Fibroblast of skin of right quadriceps (primary cell): ENCODE measurements at places on chromosomes 1 and 21.

DNA sequence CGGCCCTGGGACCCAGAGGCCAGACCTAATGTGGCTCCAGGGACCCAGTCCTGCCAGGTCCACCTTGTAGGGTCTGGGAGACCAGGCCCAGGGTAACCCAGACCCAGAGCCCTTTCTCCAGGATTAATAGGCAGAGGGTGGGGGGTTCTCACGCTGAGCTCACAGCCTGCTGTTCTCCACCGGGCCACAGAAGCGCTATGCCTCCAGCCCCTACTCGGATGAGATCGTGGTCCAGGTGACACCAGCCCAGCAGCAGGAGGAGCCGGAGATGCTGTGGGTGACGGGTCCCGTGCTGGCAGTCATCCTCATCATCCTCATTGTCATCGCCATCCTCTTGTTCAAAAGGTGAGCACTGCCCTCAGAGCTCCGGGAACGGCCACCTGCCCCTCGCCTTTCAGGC is 43.3 kb upstream of the KDM4A start:
- DNase-seq, result no peak

GRCh38 chr1:229643996-229644745 is 18.1 kb downstream of the URB2 start:
- no peak for DNase-seq

- DNase-seq, result no peak
Measured at GRCh38 chr1:198788561-198789064, 149.8 kb downstream of the PTPRC start.

- peak; percentile 40 for DNase-seq
Measured at GRCh38 chr1:68322837-68323687, 90.7 kb upstream of the WLS start.

DNA sequence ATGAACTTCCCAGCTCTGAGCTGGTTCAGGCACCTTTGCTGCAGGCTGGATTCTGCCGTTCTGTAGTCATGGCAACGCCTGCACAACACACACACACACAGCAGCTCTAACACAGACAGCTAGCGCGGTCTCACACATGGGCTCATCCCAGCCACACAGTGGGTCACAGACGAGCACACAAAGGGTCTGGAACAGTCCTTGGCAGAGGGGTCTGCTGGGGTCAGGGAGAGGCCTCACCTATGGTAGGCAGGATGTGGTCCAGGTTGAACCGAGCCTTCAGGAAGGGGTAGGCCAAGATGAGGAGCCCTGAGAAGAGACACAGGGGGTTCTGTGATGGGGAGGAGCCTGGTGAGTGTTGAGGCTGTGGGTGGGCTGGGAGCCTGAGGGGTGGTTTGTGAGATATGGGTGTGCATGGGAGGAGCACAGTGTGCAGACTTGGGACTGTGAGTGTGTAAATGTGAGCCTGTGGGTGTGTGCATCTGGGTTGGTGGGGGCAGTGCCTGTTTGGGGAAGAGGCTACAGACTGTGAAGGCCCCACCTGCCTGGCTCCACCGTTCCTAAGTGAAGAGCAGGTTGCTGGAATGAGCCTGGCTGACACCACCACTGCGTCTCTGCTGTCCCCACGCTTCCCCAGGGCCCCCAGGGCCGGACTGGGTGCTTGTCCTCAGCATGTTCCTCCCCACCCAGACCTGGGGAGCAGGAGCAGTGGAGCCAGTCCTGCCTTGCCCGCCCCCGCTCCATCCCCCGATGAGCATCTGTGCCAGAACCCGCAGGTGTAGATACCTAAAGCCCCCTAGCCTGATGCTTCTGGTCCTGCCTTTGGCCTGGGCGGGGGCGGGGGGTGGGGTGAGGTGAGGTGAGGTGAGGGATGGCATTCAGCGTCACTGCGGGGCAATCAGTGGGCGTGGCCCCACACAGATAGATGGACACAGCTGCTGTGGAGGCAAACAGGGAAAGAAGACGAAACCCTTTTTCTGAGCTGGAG is 1.5 kb downstream of the KNCN start:
- DNase-seq, result peak; percentile 29

DNA sequence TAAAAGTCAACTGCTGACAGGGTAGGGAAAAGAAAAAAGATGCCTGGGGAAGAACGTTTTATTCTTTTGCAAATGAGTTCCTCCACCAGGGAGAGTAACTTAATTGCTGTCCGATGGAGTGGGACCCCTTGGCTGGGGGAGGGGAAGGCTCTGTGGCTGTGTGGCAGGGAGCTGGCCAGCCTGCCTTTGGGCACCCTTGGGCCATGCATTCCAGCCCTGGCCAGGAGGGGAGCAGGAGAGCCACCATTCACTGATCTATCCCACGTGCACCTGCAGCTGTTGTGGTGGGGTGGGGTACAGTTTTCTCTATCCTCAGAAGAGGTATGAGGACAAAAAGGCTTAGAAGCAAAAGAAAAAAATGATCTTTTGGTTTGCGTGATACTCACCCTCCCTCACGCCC is 116.9 kb downstream of the KCNK1 start:
- no peak for DNase-seq

DNA sequence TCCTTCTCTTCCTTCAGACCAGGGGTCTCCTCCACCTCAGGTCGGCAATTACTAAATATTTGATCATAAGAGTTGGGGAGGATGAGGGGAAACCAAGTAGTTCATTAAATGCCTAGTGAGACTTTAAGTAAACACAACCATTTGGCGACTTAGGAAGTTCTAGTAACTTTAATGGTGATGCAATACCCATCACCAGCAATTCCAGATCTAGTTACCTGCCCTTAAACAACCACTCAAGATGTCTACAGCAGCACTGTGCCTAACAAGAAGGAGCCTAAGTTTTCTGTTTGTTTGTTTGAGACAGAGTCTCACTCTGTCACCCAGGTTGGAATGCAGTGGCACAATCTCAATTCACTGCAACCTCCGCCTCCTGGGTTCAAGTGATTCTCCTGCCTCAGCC is 56.6 kb upstream of the L1TD1 start:
- DNase-seq, result no peak

DNA sequence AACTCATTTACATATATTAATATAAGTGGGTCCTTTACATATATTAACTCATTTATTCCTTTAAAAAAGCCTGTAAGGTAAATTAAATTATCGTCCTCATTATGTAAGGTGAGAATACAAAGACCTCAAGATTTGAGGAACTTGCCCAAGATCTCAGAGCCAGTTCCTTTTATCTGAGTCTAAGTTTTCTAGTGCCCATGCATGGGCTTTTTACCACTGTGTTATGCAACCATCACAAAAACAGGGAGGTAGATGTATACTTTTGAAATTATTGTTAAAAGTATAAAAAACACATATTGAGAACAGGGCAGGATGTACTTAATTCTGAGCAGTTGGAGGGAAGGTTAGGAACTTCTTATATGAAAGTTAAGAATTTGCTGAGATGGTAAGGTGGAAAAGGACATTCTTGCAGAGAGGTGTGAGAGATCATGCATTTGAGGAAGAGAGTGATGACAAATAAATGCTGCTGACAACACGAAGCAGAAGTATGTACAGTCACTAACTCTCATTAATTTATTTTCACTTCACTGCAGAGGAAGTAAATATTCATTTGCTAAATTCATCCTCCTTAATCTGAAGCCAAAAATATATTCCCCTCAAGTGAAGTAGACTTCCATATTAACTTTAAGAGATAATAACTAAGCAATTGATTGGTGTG is 28.9 kb upstream of the LYPLAL1 start:
- no peak for DNase-seq

GRCh38 chr1:84406346-84406861 is 8.1 kb downstream of the DNASE2B start:
- peak; percentile 48 for DNase-seq

DNA sequence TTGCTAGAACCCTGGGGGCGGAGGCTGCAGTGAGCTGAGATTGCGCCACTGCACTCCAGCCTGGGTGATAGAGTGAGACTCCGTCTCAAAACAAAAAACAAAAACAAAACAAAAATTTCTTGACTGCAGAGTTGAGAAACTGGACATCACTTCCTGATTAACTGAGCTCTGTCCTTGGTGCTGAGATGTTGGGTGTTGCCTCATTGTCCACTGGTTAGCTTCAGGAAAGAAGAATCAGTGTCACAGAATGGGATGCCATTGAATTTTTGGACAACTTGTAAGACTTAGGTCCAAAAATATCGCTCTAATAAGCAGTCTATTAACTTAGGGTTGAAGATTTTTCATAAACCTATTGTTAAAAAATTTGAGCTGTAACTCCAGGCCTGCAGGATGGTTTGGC is 23.8 kb upstream of the KCNA10 start:
- DNase-seq, result peak; percentile 36

DNA sequence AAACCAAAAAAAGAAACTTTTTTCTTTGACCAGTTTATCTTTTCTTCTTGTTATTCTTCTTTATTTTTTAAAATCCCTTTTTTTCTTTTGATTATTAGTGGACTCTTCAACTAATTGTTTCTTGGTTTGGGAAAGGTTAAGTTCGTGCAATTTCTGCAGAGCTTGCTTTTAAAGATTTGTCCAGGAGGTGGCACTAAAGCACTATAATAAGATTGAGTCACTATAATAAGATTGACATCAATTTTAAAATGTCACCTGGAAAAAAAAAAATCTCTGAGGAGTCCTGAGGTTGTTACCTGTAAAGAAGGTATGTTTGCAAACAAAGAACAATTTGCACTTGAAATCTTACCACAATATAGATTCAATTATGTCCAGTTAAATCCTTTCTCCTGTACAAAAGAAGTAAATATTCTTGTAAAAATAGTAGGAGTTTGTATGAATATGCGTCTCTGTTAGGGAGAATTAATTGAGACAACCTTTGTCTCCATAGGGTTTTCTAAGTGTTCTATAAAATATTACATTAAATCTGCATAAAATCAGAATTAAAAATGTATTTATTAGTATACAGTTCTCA is 166.7 kb downstream of the ADGRL4 start:
- DNase-seq, result peak; percentile 34

DNA sequence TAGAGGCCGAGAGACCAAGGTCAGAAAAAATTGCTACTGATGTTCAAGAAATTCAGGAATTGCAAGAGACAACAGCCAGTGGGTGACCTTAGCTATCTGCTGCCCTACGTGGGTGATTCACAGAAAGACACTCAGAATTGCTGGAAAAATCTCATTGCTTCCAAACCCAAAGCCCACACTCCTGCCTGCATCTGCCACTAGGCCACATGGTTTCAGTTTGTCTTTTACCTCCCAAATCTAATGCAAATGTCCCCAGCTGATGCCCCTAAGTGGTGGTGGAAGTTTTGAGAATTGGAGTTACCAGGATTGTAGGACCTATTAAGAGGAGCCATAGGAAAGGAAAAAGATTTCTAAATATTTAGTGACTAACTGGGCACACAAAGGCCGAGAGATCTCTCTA is 341.5 kb upstream of the CHRM3 start:
- no peak for DNase-seq

- DNase-seq, result peak; percentile 28
Measured at GRCh38 chr1:167562702-167563101, 9.1 kb upstream of the CREG1 start.
